B cell (primary cell): ENCODE measurements at places on chromosomes 16 and 17.

- H3K4me3 ChIP-seq, result no peak overlapping the region
- no peak overlapping the region for H3K27ac ChIP-seq
- no peak for DNase-seq
- no peaks in the 10 kb centered on the region for H3K4me1 ChIP-seq
Measured at GRCh38 chr17:2962236-2962635, 101.2 kb downstream of the OR1D5 start.

- H3K27ac ChIP-seq, result no peak overlapping the region
- peaks cover 42% of the 10 kb centered on the region for H3K36me3 ChIP-seq
- DNase-seq, result no peak
- no peak overlapping the region for H3K4me3 ChIP-seq
- no peaks in the 10 kb centered on the region for H3K27me3 ChIP-seq
- H3K4me1 ChIP-seq, result no peaks in the 10 kb centered on the region
Measured at GRCh38 chr16:48347980-48348379, 37.2 kb downstream of the SIAH1 start.

DNA sequence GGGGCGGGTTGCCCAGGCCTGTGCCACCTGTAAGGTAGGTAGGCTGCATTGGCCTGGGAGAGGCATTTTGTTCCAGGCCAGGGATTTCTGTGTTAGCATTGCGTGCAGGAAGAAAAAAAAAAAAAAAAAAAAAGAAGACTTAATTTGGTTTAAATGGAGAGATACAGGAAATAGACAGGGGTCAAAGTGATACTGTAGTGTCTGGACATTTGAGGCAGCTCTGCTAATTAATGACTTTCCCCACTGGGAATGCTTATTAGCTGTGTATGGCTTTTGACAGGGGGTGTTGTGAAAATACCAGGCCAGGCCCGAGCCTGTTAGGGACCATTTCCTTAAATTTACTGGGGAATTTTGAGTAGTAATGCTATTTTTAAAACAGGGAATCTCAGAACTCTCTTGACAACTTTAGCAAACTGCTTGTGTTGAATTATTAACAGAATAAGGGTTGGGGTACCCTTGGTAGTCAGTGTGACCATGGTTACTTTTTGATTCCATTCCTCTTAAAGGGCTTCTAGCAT, 1.0 kb downstream of the MAP2K4 start:
- H3K4me3 ChIP-seq, result peak overlapping the region; percentile 69
- H3K27ac ChIP-seq, result no peak overlapping the region
- no peaks in the 10 kb centered on the region for H3K36me3 ChIP-seq
- H3K27me3 ChIP-seq, result peaks cover 2% of the 10 kb centered on the region

GRCh38 chr17:40607641-40608040, 40.0 kb downstream of the SMARCE1 start:
- no peak overlapping the region for H3K4me3 ChIP-seq
- no peak overlapping the region for H3K27ac ChIP-seq
- H3K4me1 ChIP-seq, result peaks cover 21% of the 10 kb centered on the region
- no peaks in the 10 kb centered on the region for H3K27me3 ChIP-seq
- no peak for DNase-seq

GRCh38 chr17:66652840-66653507, 181.9 kb upstream of the CACNG5 start:
- H3K4me3 ChIP-seq, result no peak overlapping the region
- H3K4me1 ChIP-seq, result no peaks in the 10 kb centered on the region
- no peak overlapping the region for H3K27ac ChIP-seq
- DNase-seq, result no peak
- H3K27me3 ChIP-seq, result no peaks in the 10 kb centered on the region

DNA sequence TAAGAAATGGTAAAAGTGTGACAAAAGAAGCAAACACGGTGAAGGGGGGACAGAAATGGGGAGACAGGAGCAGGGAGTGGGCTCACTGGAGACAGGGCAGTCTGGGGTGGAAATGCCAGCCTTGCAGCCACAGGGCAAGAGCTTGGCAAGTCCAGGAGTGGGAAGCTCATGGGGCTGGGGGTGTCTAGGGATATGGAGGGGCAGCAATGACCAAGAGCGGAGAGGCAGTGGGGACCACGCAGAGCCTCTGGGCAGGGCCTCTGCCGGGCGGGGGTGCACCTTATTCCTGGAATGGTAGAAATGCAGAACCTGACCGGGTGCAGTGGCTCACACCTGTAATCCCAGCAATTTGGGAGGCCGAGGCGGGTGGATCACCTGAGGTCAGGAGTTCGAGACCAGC, 12.6 kb downstream of the SLC5A10 start:
- H3K27me3 ChIP-seq, result no peaks in the 10 kb centered on the region
- H3K36me3 ChIP-seq, result no peaks in the 10 kb centered on the region
- no peak overlapping the region for H3K27ac ChIP-seq
- no peaks in the 10 kb centered on the region for H3K4me1 ChIP-seq
- no peak for DNase-seq
